ENCODE measurements at places on chromosomes 16 and 17.

- no peak for DNase-seq
Measured at GRCh38 chr17:27471321-27472269, 15.3 kb downstream of the KSR1 start.

DNA sequence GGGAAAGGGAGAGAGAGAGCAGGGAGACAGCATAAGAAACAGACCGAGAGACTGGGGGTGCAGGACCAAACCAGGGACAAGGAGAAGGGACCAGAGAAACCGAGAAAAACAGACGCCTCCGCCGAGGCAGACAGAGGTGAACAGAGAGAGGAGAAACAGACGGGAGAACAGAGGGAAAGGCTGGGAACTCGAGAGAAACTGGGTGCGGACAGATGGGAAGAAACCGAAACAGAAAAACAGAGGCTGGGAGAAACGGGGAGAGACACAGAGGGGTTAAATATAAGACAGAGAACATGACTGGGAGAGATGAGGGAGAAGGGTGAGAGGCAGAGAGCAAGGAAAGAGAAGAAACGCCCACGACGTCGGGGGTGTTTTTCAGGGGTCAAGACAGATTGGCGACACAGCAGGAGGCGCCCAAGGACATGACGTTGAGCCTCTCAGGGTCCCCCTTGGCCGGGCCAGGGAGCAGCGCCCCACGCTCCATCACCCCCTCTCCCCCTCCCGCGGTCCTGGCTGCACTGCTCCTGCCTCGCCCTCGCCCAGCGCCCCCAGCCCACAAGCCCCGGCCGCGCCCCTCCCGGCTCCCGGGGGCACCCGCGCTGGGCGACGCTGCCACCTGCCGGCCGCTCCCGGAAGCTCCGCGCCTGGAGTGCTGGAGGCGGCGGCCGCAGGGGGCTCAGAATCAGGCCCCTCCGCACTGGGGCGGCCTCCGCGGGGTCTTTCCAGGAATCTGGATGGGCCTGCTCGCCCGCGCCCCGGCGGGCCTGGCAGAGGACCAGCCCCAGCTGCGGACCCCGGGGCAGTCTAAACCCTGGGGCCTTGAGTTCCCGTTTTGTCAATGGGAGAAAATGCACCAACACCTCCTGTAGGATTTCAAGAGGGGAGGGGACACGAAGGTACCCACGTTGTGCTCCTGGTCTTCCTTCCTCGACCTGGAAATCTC is 1.3 kb upstream of the TMEM92 start:
- DNase-seq, result no peak

- DNase-seq, result no peak
Measured at GRCh38 chr17:15970500-15970899, 25.6 kb downstream of the ADORA2B start.

DNA sequence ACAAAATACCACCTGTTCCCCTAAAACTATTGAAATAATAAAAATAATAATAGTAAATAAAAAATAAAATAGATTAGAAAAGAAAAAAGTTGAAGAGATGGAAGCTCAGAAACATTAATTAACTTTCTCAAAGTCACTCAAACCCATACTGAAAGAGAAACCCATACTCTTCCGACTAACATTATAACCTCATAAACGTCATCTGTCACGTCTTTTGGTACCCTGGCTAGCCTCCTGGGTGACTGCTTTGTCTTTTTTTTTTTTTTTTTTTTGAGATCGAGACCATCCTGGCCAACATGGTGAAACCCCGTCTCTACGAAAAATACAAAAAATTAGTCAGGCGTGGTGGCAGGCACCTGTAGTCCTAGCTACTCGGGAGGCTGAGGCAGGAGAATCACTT is 7.6 kb downstream of the SLFN12L start:
- no peak for DNase-seq

Data from NCI-H1436 treated with DMSO at 0.1 percent for 48 hours (cell line).